ENCODE measurements at places on chromosomes 4 and X.

GRCh38 chrX:13000301-13000811, 25.4 kb downstream of the TMSB4X start:
- no peak for DNase-seq

GRCh38 chr4:185017964-185018772, at the start of gene HELT:
Gene HELT, plus strand, starts transcription at chr4:185018490. Its CDS starts 439 bp downstream, at chr4:185018929.
- DNase-seq, result no peak

GRCh38 chr4:8554555-8555100, 25.6 kb upstream of the GPR78 start:
- DNase-seq, result no peak

GRCh38 chr4:876780-877179, 50.9 kb upstream of the CPLX1 start:
- DNase-seq, result no peak

DNA sequence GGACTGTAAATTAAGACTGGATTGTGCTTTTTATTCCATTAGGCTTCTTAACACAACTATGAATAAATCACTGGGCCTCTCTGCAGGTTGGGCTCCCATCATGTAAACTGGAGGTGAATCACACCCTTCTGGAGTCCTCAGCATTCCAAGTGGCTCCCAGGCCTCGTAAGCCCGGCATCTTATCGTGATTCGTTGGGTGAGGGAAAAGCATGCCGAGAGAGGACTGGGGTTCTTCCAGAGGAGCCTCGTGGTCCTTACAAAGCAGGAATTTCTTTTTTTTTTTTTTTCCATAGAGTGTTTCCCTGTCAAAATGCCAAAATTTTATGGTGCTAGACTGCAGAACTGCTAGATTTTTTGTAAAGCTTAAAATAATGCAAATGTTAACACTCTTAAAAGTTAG, 20.0 kb downstream of the CLDN22 start:
- peak; percentile 70 for DNase-seq

DNA sequence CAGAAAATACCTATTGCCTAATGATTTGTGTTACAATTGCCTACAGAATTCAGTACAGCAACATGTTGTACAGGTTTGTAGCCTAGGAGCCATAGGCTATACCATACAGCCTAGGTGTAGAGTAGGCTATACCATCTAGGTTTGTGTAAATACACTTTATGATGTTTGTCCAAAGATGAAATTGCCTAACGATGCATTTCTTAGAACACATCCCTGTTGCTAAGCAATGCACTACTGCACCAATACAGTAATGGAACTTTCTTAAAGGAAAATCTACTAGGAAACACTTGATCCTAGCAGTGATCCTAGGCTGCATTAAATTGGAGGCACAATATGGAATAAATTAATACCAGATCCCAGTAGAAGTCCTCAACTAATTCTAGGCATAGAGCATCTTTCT, 18.3 kb downstream of the NOA1 start:
- DNase-seq, result no peak

GRCh38 chr4:139552517-139553307, 3.3 kb downstream of the SETD7 start:
- DNase-seq, result peak; percentile 63

DNA sequence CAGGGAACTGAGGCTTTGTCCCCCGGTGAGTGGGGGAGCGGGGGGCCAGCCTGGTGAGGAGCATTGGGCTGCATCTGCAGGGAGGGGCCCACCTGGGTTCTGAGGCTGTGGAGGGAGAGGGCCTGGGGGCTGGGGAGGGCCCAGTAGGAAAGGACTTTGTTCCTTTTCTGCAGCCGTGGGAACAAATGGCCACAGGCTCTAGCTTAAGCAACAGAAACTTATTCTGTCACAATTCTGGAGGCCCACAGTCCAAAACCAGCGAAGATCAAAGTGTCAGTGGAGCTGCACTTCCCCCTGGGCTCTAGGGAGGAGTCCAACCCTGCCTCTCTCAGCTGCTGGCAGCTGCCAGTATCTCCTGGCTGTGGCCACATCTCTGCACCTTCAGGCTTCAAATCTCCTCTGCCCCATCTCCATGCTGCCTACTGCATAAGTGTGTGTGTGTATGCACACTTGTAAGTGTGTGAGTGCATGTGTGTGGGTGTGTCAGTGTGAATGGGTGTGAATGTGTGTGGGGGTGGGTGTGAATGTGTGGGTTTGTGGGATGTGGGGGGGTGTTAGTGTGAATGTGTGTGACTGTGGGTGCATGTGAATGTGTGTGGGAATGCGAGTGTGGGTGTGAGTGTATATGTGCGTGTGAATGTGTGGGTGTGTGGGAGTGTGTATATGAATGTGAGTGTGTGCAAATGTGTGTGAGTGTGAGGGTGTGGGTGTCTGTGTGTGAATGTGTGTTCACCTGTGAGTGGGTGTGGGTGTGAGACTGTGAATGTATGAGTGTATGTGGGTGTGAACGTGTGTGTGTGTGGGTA, 204.5 kb upstream of the PSAPL1 start:
- no peak for DNase-seq

DNA sequence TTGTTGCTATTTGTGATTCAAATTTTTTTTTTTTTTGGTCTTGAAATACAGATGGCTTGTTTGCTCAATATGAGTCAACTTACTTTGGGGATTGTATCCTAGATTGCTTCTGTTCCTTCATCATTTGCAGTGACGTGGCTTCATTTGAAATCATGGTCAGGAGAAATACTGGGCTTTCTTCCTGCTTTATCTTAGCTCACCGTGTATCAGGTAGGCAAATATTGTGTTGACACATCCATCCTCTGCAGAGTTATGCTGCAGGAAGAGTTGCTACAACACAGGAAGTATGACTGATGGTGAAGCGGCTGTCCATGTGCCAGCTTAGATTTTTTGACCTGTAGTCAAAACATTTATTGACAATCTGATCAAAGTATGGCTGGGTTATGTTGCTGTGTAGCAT, 232.2 kb downstream of the C4orf33 start:
- no peak for DNase-seq

- peak; percentile 26 for DNase-seq
Observed at GRCh38 chr4:11743236-11743635, 314.5 kb upstream of the HS3ST1 start.

GRCh38 chrX:41512394-41512793, 65.3 kb downstream of the NYX start:
- no peak for DNase-seq

GRCh38 chr4:73762409-73762808, 22.0 kb downstream of the CXCL8 start:
- no peak for DNase-seq

DNA sequence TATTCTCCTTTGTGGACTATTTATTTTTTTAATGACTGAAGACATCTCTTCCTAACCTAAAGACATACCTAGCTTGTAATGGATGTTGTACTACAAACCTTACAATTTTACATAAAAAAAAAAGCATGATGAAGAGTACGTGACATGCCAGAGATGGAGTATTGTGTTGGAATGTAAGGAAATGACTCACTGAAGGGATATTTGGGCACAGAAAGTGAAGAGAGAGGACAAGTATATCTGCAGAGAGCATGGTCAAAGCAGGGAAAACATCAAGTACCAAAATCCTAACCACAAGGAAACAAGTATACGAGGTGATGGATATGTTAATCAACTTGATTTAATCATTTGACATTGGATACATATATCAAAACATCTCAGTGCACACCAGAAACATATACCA, 1051.4 kb upstream of the PRKX start:
- peak; percentile 7 for DNase-seq

GRCh38 chr4:172356016-172356415, 542.8 kb downstream of the GALNTL6 start:
- DNase-seq, result no peak

DNA sequence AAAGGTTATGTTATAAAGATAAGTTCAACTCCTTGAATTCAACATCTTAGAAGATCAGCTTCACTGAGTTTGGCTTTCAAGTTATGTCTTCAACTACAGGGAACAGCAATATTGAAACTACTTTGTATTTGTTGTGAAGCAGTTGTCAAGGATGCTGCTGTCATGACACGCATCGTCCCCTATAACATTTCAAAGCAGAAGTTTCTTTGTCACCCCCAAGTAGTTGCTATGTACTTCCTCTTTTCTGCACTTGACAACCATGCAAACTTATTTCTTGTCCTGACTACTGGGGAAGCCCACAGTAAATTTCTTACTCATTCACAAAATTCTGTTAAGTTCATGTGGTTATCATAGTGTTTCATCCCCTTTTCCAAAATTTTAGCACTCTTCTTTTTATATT, 14.3 kb downstream of the ANTXR2 start:
- no peak for DNase-seq

DNA sequence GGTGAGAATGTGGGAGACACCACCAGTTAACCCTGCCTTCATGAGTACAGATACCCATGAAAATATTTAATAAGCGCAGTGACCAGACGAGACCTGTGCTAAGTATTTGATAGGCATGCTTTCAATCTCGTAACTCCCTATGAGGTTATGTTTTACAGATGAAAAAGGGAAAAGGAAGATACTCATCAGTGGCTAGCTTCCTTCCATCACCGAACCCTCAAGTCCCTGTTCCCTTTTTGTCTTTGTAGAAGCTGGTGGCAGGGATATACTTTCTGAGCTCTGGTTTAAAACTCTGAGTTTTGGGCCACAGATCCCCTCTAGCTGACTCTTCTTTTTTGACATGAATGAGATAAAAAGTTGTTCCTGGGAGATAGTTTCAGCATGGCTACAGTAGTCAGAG, 26.3 kb downstream of the AFF1 start:
- no peak for DNase-seq

- DNase-seq, result no peak
Observed at GRCh38 chrX:23792861-23793553, 10.0 kb downstream of the SAT1 start.

GRCh38 chrX:81238166-81238565, 36.3 kb downstream of the SH3BGRL start:
- DNase-seq, result no peak

- DNase-seq, result no peak
Observed at GRCh38 chr4:26307037-26307800, 13.6 kb upstream of the RBPJ start.

DNA sequence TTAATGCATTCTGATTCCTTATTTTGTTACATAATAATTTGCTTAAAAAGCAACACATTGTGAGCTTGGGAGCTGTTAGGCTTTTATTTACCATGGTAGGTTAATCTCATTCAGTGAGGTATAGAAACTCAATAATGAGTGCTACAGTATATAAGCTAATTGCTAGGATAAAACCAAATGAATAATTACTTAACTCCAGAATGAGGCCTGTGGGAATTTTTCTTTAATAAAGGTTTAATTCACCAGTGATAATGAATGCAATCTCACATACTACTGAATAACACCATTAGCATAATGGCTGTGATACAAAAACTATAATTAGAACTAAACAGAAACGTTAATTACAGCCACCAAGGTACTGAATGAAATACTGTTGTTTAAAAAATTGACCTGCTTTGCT, 326.3 kb downstream of the IQCM start:
- no peak for DNase-seq

GRCh38 chr4:99447079-99447478, 11.9 kb upstream of the ADH7 start:
- peak; percentile 71 for DNase-seq

GRCh38 chrX:49199906-49200771, at the start of gene SYP:
Gene SYP, minus strand, starts transcription at chrX:49200193. Its CDS starts 7 bp downstream, at chrX:49200186.
- peak; percentile 62 for DNase-seq

DNA sequence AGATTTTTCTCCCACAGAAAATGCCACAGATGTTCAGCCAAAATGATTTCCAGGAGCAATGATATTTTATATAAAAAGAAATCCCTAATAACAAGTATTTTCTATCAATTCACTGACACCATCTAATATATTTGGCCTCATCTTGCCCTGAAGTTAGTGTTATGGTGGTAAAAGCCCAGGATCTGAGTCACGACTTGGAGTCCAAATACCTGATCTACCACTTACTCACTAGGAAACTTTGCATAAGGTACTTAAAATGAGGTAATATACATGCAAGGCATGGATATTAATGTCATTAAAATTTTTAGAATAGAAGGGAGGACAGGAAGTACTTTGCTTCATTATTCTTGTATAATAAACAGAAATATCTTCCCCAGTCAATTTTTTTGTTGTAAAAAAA, 16.3 kb downstream of the PPP3CA start:
- peak; percentile 42 for DNase-seq

DNA sequence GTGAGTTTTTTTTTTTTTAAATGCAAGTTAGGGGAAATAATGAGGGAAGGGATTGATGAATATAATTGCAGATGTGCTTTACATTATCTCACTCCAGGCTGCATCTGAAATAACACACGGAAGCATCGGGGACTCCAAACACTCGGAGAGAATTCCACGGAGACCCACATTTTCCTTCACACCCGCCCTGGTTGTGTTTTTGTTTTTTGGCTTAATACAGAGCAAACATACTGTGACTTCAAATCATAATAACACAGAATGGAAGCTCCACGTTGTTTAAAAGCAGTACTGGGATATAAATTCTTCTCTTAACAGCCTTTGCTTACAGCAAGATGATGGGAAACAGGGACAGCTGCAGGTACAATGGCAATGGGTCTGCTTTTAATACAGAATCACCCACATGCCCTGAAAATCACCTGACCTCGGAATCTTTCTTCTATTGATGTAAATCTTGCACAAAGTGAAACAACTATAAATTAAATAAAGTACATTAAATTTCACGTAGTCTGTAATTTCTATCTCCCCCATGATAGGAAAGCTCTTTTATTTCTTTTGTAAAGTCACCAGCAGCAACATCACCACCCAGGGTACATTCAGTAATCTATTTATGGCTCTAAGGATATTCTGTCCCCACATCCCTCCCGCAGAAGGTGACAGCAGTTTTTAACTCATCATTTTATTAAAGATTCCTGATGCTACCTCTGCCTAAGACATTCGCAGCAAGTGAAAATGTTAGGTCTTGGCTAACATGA, 119.3 kb downstream of the ZNF827 start:
- DNase-seq, result no peak

DNA sequence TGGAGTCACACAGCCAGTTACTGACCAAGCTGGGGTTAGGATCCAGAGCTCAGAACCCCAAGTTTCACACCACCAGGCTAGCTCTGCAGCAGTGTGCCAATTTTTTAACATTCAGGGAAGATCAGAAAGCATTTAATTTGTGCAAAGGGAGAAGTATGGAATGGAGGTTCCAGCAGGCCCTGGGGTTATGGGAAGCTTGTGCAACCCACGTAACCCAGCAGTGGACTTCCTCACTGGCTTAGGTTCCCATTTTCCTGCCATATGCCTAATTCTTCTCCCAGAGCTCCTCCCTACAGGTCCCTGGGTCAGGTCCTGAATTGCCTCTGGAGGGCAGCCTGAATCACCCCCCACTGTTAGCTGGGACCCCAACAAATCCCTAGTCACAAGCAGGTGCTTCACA, 14.0 kb downstream of the APLN start:
- no peak for DNase-seq

- no peak for DNase-seq
Observed at GRCh38 chr4:81492606-81493230, 21.0 kb upstream of the RASGEF1B start.

Measured in astrocyte (in vitro differentiated cells and primary cell).